M059J (cell line): ENCODE measurements at places on chromosomes 7 and 10. TPM values are rescaled to one million over a fixed set of nuclear protein-coding genes. Genes with fewer than 3 reads are reported as not detected.

GRCh38 chr10:12036073-12036655 is 6.4 kb downstream of the UPF2 start:
- DNase-seq = no peak

Gene TACC2
- 2.9 and 7.8 TPM in 2 replicates for total RNA-seq

Gene TFEC
- 0.02 and 0.32 TPM in 2 replicates for total RNA-seq

GRCh38 chr7:75980430-75981202 is 13.8 kb downstream of the TMEM120A start:
- DNase-seq = no peak

DNA sequence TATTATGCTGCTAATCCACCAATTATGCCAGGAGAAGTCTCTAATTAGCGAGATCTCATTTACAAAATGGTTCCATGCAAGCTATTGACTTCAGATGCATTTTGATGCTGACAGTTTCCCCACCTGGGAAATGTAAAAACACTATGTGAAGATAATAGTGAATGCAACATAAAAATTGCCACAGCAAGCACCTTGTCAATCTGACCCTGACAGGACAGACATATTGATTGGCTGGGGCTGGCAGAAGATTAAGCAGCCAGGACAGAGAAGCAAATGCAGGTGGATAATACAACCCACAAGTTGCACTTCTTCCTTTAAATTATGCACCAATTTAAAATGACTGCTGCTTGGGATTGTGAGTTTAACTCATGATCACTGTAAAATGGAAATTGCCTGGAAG is 642.8 kb upstream of the POT1 start:
- DNase-seq = no peak

DNA sequence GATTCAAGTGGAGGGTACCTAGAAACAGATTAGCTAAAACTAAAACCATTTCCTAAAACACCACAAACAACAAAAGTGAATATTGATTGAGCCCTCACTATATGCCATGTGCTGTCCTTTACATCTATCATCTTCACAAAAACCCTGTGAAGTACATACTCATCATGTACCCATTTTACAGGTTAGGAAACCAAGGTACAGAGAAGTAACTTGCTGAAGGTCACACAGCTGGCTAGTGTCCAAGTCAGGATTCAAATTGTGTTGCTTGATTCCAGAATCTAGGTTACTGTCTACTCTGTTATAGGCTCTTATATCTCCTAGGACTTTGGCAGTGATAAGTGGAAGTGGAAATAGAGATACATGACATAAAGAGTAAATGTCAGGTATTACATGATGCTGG is 463.8 kb downstream of the LRMDA start:
- no peak for DNase-seq

DNA sequence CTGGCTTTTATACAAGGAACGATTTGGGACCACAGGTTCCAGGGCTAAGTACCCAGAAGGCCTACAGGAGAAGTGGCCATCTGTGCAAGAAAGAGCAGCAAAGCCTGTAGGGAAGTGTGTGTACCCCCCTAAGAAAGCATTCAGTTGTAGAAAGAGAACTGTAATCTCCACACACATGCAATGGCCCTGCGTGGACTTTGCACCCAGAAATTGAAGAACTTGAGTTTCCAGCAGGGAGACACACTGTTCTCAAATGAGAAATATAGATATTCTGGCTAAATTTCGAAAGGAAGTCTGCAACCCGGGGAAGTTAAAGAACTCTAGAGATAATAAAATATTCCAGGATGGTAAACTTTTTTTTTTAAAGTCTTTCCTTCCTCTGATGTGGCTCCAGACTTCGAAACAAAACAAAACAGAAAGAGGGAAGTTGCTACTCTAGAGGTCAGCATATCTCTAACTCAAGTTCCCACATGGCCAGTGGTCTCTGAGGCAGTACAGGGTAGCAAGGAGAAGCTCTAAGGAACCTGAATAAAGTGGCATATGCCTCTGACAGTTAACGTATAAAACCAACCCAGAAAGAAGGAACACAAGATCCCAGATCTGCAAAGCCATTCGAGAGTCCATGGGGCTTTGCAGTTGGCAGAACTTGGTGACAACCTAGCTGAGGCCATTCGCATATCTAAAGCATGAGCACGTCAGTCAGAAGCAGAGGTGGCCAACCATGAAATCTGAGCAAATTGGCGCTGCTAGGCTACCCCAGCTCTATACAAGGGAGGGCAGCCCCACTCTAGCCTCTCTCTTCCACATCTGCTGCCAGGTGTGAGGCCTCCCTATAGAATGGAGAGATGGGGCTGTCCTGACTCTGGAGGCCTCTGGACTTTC is 56.6 kb downstream of the ELMO1 start:
- no peak for DNase-seq

DNA sequence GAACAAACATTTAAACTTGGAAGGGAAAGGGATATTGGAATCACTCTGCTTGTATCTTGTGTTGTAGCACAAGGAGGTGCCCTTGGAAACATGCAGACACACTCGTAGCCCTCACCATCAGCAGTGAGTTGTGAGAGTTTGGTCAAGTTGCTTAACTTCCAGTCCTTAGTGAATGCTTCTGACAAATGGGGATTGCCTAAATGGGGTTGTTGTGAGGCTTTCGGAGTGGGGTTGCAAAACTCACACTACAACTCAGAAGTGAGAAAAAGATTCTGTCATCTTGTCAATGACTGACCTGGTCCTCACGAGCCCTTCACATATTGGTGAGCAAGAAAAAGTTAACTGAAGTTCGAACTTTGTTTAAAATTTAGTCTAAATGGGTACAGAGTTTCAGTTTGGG is 29.0 kb upstream of the GSDME start:
- peak; percentile 8 for DNase-seq

- peak; percentile 89 for DNase-seq
Measured at GRCh38 chr10:69685802-69686585, 55.9 kb downstream of the FAM241B start.

Gene SSC4D
- total RNA-seq = 0.39 and 0.44 TPM in 2 replicates

GRCh38 chr10:91708174-91708861 is 75.4 kb upstream of the PPP1R3C start:
- no peak for DNase-seq

DNA sequence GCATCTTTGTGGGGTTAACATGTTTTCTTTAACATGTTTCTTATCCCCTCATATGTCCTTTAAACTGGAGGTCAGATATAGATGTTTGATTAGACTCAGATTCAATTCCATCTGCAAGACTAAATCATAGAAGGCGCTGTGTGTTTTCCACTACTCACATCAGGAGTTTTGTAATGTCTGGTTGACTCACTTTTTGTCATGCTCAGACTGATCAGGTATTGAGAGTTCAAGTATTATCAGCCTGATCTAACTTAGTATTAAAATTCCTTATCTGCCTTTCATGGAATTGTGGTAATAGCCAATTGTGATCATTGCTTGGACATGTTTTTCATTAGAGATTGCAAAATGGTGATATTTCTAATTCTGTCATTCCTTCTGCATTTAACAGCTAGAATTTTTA is 30.2 kb downstream of the ENTPD7 start:
- DNase-seq = no peak
